ENCODE measurements at places on chromosomes 2 and 18.

DNA sequence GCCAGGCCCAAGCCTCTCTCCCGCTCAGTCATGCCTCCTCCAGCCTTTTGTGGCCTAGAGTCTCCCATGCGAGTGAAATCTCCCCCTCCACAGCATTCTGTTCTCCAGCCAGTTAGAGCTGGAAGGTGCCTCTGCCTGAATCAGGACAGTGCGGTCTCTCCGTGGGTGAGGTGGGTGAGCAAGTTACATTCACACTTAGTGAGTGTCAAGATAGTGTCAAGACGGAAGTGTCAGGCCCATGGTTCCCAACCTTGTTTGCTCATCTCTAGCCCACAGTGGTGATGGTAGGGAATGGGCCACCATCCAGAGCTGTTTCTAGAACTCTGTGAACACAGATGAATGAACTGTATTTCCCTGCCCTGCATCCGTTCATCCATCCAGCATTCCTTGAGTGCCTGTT, 59.5 kb downstream of the LPIN1 start:
- DNase-seq, result no peak

DNA sequence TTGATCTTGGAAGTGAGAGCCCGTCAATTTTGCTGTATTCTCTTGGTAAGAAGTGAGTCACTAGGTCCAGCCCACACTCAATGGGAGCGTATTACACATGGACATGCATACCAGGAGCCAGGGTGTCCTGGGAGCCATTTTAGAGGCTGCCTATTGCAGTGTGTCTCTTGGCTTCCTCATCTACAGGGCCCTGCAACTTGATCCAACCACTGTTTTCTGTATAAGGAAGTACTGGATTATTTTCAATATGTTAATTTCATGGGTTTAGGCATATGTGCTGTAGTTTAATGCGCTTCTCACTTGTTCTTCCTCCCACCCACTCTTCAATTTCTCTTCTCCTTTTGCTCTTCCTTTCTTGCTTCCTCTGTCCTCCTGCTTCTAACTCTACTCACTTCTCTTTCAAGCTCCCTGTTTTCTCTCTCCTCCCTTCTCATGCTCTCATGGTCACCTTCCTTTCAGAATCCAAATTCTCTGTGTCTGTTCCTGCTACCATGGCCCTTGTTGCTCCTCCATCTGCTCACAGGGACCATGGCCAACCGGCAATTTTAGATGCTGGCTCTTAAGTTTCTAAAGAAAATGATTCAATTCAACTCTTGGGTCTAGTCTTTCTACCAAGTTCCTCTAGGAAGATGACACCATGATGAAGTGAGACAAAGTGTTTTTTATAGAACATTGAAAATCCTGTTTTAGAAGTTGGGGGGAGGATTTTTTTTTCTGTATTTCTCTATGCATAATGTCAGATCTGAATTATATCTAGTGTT, 152.0 kb upstream of the ZEB2 start:
- no peak for DNase-seq

- no peak for DNase-seq
Observed at GRCh38 chr2:175640655-175641054, 361.4 kb downstream of the LNPK start.

DNA sequence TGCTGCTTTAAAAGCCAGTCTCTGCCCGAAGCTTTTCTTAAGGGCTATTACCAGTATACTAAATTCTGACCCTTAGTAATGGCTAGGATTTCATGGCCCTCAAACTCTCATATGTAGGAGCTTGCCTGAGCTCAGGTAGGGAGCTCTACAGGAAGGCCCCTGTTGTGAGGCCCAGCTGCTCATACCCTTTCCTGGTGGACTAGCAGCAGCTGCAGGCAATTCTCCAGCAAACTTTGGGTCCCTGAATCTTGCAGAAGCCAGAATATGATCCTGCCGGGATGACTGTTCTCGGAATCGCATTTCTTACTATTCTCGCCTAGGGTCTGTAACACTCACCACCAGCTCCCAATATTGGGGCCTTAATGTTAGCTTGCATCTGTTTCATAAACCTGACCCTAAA, 106.4 kb upstream of the SERTAD2 start:
- DNase-seq, result no peak

GRCh38 chr18:74899554-74899953, 301.9 kb downstream of the ZNF407 start:
- no peak for DNase-seq

GRCh38 chr2:10385933-10386773, 62.0 kb downstream of the ODC1 start:
- peak; percentile 73 for DNase-seq
